Hepatocyte (in vitro differentiated cells): ENCODE measurements at places on chromosomes 2 and 18. TPM values are rescaled to one million over a fixed set of nuclear protein-coding genes. Genes with fewer than 3 reads are reported as not detected.

TRIM43 gene
- not detected in 2 replicates for total RNA-seq

SCN2A gene
- total RNA-seq, result 2.9 and 5.3 TPM in 2 replicates

CPO gene
- 0.36 TPM in 1 of 2 replicates, not detected in the other for total RNA-seq

CYTIP gene
- total RNA-seq, result 3.7 and 4.0 TPM in 2 replicates

MTHFD2 gene
- 126 and 142 TPM in 2 replicates for total RNA-seq

ARHGAP28 gene
- 60.7 and 71.3 TPM in 2 replicates for total RNA-seq

KLHL14 gene
- total RNA-seq, result 0.57 and 0.60 TPM in 2 replicates

ERICH2 gene
- 0.52 TPM in 1 of 2 replicates, not detected in the other for total RNA-seq

COL4A4 gene
- total RNA-seq, result 1.7 and 3.0 TPM in 2 replicates

DYSF gene
- total RNA-seq, result 0.90 and 2.8 TPM in 2 replicates

DPP10 gene
- 15.7 and 18.1 TPM in 2 replicates for total RNA-seq

MAP3K19 gene
- 1.1 TPM in 1 of 2 replicates, not detected in the other for total RNA-seq

CCDC121 gene
- total RNA-seq, result 2.7 and 4.4 TPM in 2 replicates

SLC5A7 gene
- 0.03 TPM in 1 of 2 replicates, not detected in the other for total RNA-seq

LINC00305 gene
- 0.30 and 0.32 TPM in 2 replicates for total RNA-seq

DNA sequence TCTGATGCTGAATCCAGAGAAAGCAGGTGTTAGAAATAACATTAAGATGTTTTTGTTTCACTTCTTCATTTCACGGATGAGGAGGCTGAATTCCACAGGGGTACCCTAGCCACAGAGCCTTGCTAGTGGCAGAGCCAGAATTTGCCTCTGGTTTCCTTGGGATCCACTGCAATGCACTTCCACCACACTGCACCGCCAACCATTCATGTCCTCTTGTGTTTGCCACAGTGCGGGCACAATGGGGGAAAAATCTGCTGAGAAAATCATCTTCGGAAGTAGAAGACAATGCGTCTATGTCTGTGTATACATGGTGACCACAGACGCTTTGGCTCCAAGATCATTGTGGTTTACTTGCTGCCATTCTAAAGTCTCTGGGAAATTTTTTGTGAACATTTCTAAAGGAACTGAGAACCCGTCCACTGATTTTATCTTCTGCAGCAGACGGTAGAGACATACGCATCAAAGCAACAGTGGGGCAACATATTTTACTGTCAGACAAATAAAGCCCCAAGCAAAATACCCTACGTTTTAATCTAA lies 14.9 kb downstream of the ICOS start:
- no peak overlapping the region for H3K27ac ChIP-seq
- DNase-seq, result no peak
- H3K36me3 ChIP-seq, result no peaks in the 10 kb centered on the region
- peaks cover 2% of the 10 kb centered on the region for H3K27me3 ChIP-seq
- no peak overlapping the region for H3K4me3 ChIP-seq

GRCh38 chr18:2985628-2986027 lies 27.3 kb downstream of the LPIN2 start:
- peaks cover 55% of the 10 kb centered on the region for H3K4me1 ChIP-seq
- no peak for DNase-seq
- no peak overlapping the region for H3K4me3 ChIP-seq
- H3K27ac ChIP-seq, result peak overlapping the region; percentile 93
- no peaks in the 10 kb centered on the region for H3K36me3 ChIP-seq

- no peak for DNase-seq
- H3K4me3 ChIP-seq, result no peak overlapping the region
- no peaks in the 10 kb centered on the region for H3K4me1 ChIP-seq
- H3K27me3 ChIP-seq, result no peaks in the 10 kb centered on the region
These were observed 54.5 kb upstream of the ACMSD start for GRCh38 chr2:134783912-134784311.

- H3K4me1 ChIP-seq, result no peaks in the 10 kb centered on the region
- H3K27me3 ChIP-seq, result no peaks in the 10 kb centered on the region
- H3K27ac ChIP-seq, result no peak overlapping the region
- H3K4me3 ChIP-seq, result no peak overlapping the region
- H3K36me3 ChIP-seq, result no peaks in the 10 kb centered on the region
These were observed 117.0 kb downstream of the PKP4 start for GRCh38 chr2:158573739-158574138.

DNA sequence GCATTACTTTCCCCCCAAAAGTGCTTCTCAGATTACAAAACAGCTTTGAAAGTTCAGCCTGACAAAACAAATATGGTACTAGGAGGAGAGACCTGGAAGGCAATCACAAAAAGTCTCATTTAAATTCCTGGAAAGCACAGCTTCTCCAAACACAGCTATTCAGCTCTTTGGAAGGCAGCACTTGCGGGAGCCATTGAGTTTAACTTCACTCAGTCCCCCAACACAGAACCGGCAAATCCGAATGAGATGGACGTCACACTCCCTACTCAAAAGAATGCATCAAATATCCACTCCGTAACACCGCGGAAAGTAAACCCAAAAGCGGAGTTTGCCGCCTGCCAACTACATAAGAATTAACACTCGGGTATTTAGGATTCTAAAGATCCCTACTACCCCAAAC lies 638 bp downstream of the ST6GAL2 start:
- H3K4me1 ChIP-seq, result peaks cover 5% of the 10 kb centered on the region
- no peaks in the 10 kb centered on the region for H3K36me3 ChIP-seq
- H3K27ac ChIP-seq, result peak overlapping the region; percentile 63
- H3K27me3 ChIP-seq, result peaks cover 58% of the 10 kb centered on the region

GRCh38 chr2:122203523-122203922 lies 448.1 kb downstream of the TSN start:
- peak; percentile 37 for DNase-seq
- no peaks in the 10 kb centered on the region for H3K27me3 ChIP-seq
- no peaks in the 10 kb centered on the region for H3K36me3 ChIP-seq
- peaks cover 8% of the 10 kb centered on the region for H3K4me1 ChIP-seq

GRCh38 chr2:241211276-241211675 lies 22.8 kb downstream of the ANO7 start:
- H3K27ac ChIP-seq, result no peak overlapping the region
- no peaks in the 10 kb centered on the region for H3K36me3 ChIP-seq
- peaks cover 6% of the 10 kb centered on the region for H3K27me3 ChIP-seq
- no peak for DNase-seq
- H3K4me1 ChIP-seq, result no peaks in the 10 kb centered on the region

GRCh38 chr2:85312404-85312803 lies 15.4 kb downstream of the TGOLN2 start:
- H3K4me3 ChIP-seq, result no peak overlapping the region
- H3K36me3 ChIP-seq, result no peaks in the 10 kb centered on the region
- DNase-seq, result no peak
- no peaks in the 10 kb centered on the region for H3K27me3 ChIP-seq
- H3K27ac ChIP-seq, result no peak overlapping the region

- peaks cover 22% of the 10 kb centered on the region for H3K4me1 ChIP-seq
- no peaks in the 10 kb centered on the region for H3K27me3 ChIP-seq
- no peaks in the 10 kb centered on the region for H3K36me3 ChIP-seq
- no peak overlapping the region for H3K27ac ChIP-seq
- H3K4me3 ChIP-seq, result no peak overlapping the region
- no peak for DNase-seq
These were observed 383.8 kb downstream of the FIGN start for GRCh38 chr2:163351966-163352365.

- H3K4me1 ChIP-seq, result peaks cover 17% of the 10 kb centered on the region
- no peaks in the 10 kb centered on the region for H3K27me3 ChIP-seq
- no peak overlapping the region for H3K4me3 ChIP-seq
These were observed 50.8 kb upstream of the ITGA6 start for GRCh38 chr2:172376505-172377125.

GRCh38 chr2:239787538-239788050 lies 237.5 kb downstream of the NDUFA10 start:
- H3K4me3 ChIP-seq, result no peak overlapping the region
- no peaks in the 10 kb centered on the region for H3K36me3 ChIP-seq
- no peak overlapping the region for H3K27ac ChIP-seq
- DNase-seq, result no peak

- no peak overlapping the region for H3K4me3 ChIP-seq
- H3K4me1 ChIP-seq, result peaks cover 4% of the 10 kb centered on the region
These were observed 357.7 kb upstream of the SYT4 start for GRCh38 chr18:43634994-43635393.

GRCh38 chr2:60553495-60554073 lies at the start of gene BCL11A:
Gene BCL11A (minus strand): TSS chr2:60553654. CDS start chr2:60553270, 384 bp downstream.
- H3K36me3 ChIP-seq, result no peaks in the 10 kb centered on the region
- H3K27ac ChIP-seq, result peak within 1 kb of the TSS; percentile 91
- DNase-seq, result peak; percentile 89
- peak within 1 kb of the TSS; percentile 92 for H3K4me3 ChIP-seq

GRCh38 chr2:236840857-236841256 lies 244.8 kb upstream of the COPS8 start:
- no peak overlapping the region for H3K27ac ChIP-seq
- no peaks in the 10 kb centered on the region for H3K4me1 ChIP-seq
- no peaks in the 10 kb centered on the region for H3K36me3 ChIP-seq
- no peak overlapping the region for H3K4me3 ChIP-seq
- H3K27me3 ChIP-seq, result no peaks in the 10 kb centered on the region
- DNase-seq, result no peak

DNA sequence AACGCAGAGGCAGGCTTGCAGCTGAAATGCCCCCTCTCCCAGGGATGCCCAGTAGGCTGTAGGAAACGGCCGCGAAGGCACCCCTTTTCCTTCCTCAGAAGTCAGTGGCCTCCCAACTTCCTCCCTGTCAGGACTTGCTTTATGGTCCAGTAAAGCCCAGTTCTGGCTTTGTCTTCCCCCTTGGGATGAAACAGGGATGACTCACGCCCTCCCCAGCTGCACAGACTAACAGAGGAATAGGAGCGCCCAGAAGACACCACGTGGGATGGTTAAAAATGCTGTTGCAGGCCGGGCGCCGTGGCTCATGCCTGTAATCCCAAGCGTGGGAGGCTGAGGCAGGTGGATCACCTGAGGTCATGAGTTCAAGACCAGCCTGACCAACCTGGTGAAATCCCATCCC lies 6.9 kb downstream of the CREG2 start:
- H3K27me3 ChIP-seq, result peaks cover 23% of the 10 kb centered on the region
- H3K4me3 ChIP-seq, result no peak overlapping the region
- no peaks in the 10 kb centered on the region for H3K4me1 ChIP-seq
- DNase-seq, result no peak
- H3K27ac ChIP-seq, result no peak overlapping the region
- no peaks in the 10 kb centered on the region for H3K36me3 ChIP-seq

DNA sequence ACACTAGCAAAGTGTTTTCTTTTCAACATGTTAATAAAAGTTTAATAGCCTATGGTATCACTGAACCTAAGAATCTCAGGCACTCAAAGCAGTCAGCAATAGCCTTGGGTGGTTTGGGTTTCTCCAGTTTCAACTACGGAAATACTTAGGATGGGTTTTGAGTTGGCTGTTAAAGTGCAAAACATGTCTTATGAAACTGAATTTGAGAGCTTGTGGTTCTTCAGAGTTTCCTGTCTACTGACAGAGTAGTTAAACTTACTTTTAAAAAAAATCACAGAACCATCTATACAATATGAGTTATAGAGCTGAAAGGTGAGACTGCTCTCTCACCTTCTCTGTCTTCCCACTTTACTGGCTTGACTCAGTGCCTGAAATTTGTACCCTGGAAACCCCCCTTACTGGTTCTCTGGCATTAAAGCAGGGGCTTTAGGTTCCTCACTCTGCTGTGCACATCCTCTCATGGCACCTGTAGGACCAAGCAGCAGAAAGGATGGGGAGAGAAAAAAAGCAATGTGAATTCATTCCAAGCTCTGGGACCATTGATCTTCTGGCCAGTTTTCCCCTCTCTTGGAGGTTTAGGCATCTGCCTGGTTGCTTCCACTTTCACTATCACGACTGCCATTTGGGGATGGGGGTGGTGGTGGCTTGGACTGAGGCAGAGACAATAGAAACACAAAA lies 18.1 kb downstream of the CCDC141 start:
- H3K36me3 ChIP-seq, result no peaks in the 10 kb centered on the region
- peaks cover 3% of the 10 kb centered on the region for H3K4me1 ChIP-seq
- no peak overlapping the region for H3K27ac ChIP-seq
- peak; percentile 15 for DNase-seq

DNA sequence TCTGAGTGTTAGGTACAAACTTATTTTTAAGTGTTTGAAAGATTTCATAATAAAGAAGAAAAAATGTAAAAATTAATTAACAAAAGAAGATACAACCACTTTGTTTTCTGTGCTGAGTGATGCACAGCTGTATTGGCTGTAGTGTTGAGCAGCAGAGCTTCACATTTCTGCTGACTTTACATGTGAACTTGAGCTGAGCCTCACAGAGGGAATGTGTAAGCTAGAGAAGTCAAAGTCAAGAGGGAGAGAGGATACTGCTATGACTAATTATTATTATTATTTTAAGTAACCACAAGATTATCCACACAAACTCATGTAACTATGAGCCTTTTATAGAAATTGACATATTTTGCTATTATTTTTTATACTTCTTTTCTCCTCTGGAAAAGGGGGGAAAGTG lies 159.1 kb upstream of the ZSWIM2 start:
- H3K27ac ChIP-seq, result no peak overlapping the region
- H3K4me3 ChIP-seq, result no peak overlapping the region
- H3K27me3 ChIP-seq, result no peaks in the 10 kb centered on the region
- no peaks in the 10 kb centered on the region for H3K4me1 ChIP-seq

- no peaks in the 10 kb centered on the region for H3K27me3 ChIP-seq
- no peaks in the 10 kb centered on the region for H3K36me3 ChIP-seq
- peak; percentile 73 for DNase-seq
These were observed 33.2 kb upstream of the FOSL2 start for GRCh38 chr2:28359222-28360057.

- H3K36me3 ChIP-seq, result no peaks in the 10 kb centered on the region
- H3K27me3 ChIP-seq, result peaks cover 79% of the 10 kb centered on the region
- no peaks in the 10 kb centered on the region for H3K4me1 ChIP-seq
- peak; percentile 44 for DNase-seq
These were observed at the start of gene TMEM163 for GRCh38 chr2:134718817-134719814. Gene TMEM163 (minus strand): TSS chr2:134719000.

DNA sequence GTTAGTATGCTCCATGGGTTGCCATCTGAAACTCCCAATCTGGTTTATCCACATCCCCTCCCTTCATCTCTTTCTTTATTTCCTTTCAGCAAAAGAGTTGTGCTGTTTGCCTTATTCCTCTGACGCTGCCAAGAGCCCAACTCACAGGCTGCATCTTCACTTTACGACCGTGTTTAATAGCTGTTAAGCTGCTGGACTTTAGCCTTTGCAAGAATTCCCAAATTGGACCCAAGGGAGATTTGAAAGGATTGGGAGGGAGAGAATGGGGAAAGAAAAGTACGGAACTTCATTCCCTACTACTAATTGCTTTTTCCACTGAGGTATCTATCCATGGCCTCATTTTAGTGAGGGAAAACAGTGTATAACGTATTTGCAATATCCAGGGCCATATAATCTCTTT lies 263.4 kb upstream of the MEIS1 start:
- H3K27ac ChIP-seq, result peak overlapping the region; percentile 43
- H3K4me1 ChIP-seq, result peaks cover 9% of the 10 kb centered on the region
- H3K4me3 ChIP-seq, result no peak overlapping the region
- no peaks in the 10 kb centered on the region for H3K27me3 ChIP-seq
